ENCODE measurements at places on chromosomes 3 and 15.

DNA sequence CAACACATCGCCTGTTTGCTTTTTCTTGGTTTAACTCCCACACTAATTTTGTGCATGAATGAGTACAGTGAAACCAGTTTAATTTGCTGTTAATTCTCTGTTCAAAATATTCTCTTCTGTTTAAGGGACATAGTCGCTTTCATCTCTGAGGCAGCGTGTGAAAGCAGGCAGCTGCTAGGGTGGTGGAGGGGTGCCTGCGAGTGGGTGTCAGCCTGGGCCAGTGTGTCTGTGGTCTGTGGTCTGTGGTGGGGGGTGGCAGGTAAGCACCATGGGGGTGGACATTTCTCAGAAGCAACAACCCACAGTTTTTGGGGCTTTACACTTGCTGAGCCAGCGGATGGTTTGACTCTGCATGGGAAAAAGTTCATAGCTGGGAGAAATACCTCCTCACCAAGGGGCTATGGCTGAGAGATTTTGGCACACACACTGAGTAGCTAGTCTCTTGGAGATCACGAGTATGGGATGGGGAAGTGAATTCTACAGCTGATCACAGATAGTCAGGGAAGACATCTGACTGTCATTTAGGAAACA is 109.2 kb downstream of the EPHB1 start:
- DNase-seq = no peak

GRCh38 chr3:152321955-152322377 is 53.2 kb downstream of the MBNL1 start:
- DNase-seq = no peak

GRCh38 chr3:64915778-64916177 is 228.0 kb upstream of the ADAMTS9 start:
- DNase-seq = no peak

- DNase-seq = no peak
These were observed 48.8 kb upstream of the VGLL4 start for GRCh38 chr3:11692532-11692813.

GRCh38 chr3:123036352-123037014 is 8.9 kb upstream of the SEMA5B start:
- DNase-seq = no peak

DNA sequence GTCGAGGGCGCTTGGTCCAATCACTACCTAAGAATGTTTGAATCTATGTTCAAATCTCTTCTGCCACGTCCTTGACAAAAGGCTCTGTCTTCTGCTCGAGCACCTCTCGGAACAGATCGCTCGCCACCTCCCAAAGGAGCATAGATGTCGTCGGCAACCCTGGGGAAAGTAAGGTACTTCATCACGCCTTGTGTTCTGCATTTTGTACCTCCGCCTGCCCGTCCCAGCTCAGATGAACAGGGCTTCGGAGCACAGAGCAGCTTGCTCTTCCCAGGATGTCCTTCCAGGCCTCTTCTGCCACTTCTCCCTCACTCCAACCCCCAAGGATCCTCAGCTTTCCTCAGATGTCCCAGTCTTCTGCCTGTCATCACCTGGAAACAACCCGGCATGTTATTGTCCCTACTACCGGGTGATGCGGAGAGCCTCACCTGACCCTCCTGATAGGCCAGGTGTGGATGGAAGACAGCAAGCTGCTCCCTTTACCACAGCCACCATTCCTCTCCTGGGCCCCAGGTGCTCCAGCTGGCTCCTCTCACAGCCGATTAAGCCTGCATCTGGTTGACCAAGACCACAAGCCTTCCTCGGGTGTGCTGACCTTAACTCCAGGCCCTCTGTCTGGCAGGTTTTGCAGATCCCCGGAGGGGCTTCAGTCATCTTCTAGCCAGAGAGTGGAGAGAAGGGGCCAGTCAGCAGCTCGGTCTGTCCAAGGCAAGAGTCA is 270.5 kb downstream of the FAM43A start:
- no peak for DNase-seq

DNA sequence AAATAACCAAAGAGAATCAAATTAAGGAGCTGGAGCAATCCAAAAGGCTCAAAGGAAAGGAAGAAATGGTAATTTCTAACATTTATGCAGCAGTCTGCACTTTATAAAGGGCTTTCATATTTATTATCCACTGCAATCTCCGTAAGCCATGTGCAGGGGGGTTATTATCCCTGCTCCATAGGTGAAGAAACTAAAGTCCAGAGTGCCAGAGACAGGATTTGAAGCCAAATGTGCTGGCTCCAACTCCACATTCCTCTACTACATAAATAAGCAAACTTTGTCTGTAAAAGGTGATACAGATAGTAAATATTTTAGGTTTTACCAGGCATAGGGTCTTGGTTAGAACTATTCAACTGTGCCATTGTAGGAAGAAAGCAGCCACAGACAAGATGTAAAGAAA is 221.4 kb downstream of the MINAR1 start:
- DNase-seq = no peak

- no peak for DNase-seq
These were observed 25.9 kb upstream of the AKAP13 start for GRCh38 chr15:85354461-85354860.

- no peak for DNase-seq
These were observed 781 bp downstream of the TRNT1 start for GRCh38 chr3:3127432-3128010.

DNA sequence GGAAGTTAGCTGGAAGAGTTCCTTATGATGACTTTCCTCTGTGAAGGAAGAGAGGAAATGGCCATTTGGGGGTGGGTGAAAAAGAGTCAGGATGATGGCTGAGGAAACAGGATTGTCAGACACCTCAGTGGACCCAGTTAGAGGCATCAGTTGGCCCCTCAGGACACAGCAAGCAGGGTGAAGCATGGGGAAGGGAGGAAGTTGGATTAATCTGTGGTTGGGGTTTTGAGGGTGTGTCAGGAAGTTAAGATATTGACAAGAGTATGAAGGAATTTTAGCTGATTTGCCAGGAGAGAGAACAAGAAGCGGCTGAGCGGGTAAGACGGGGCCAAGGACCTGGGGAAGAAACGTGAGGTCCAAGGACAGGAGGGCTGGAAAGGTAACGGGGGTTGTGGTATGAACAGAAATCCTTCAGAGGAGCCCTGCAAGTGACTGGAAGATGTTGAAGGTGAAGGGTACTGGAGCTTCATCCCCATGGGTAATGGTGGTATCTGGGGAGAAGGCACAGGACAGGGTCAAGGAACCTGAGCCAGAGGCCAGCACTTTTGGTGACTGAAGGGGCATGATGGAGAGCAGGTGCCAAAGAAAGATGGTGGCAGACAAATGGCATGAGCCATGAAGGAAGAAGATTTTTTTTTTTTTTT is 2.7 kb downstream of the UQCC5 start:
- DNase-seq = no peak
